ENCODE measurements at places on chromosomes 4 and X.

DNA sequence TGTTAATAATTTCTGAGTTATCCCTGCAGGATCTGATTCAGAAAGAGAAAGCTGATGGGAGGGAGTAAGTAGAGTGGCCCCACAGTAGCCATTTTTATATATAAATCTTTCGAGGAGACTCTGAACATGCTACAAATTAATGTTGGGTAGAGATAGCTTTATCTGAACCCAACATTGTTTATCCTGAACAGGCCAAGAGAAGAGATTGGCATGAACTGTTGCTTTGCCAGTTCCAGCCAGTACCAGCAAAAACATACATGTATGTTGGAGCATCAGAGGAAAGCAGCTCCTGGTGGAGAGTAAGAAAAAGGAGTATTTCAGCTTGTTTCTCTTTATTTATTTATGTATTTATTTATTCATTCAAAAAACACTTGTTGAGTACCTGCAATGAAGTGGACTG lies 1.6 kb downstream of the MAOA start:
- no peak for DNase-seq

- DNase-seq, result no peak
These were observed 43.2 kb downstream of the SCFD2 start for GRCh38 chr4:53322696-53323095.

DNA sequence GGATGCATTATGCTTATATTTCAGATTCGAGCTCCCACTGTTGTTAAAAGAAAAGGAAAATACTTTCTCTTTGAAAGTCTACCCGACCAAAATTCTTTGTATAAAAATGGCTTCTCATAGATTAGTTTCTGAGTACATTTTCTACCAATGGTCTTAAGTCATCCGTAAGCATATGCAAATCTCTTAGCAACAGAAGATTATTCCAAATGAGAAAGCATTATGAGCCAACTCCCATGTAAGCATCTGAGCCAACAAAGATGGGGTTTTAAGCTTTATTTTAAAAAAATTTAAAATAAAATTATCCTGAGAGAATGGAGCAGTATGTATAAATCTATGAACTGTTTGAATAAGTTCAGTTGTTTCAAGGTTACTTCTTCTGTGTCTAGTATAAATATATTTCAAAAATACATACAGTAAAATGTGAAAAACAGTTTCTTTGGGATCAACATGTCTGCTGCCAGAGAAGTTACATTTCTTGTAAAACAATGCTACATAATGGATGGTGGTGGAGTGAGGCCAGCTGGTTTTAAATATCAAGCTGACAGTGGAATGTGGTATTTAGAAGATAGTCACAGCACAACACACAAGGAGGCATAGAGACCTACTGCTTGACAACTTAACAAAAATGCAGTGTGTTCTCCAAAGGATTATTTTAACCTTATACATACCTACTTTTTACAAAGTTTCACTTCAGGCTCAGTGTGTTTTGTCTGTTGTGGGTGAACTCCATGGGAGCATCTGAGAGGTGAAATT lies 199.5 kb upstream of the DIPK2B start:
- DNase-seq, result no peak

DNA sequence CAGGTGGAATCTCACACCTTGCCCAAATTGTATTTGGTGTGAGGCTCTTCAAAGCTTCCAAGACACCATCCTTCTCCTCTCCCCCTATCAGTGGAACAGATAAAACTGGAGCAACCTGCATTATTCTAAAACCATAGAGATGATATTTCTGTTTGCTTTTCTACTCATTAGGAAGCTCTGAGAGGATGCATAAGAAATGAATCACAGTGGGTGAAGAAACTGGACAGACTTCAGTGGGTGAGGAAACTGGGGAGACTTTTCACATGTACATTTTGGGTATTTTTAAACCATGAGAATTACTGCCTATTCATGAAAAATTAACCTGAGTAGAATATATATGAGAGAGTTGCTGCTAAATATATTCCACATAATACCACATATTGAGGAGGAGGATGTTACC lies 16.4 kb downstream of the HAND2 start:
- no peak for DNase-seq

DNA sequence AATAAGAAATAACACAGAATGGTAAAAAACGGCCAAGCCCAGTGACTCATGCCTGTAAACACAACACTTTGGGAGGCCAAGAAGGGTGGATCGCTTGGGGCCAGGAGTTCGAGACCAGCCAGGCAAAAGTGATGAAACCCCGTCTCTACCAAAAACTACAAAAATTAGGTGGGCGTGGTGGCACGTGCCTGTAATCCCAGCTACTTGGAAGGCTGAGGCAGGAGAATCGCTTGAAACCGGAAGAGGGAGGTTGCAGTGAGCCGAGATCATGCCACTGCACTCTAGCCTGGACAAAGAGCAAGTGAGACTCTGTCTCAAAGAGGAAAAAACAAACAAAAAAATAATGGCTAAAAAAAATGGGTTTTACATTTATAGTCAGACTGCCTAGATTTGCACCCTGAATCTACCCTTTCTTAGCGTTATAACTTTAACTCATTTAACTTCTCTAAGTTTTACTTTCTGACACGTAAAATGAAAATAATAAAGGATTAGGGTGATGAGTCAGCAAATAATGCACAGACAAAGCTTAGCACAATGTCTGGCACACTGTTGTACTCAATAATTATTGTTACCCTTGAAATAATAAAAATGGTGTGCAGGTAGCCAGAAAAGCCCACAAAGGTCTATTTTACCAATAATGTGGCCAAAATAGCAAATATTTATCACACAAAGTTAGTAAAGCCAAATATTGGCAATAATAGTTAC lies 55.0 kb downstream of the ATP11C start:
- no peak for DNase-seq

DNA sequence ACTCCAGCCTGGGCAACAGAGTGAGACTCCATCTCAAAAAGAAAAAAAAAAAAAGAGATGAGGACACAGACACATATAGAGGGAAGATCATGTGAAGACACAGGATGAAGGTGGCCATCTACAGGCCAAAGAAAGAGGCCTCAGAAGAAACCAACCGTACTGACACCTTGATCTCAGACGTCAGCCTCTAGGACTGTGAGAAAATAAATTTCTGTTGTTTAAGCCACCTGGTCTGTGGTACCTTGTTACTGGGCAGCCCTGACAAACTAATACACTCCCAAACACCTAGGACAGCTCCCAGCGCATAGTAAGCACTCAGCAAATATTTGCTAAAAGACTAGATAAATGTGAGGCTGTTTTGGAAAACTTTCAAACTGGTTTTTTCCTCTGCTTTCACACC lies 59.2 kb upstream of the SMIM10 start:
- DNase-seq, result no peak

GRCh38 chr4:13626492-13627177 lies 890 bp downstream of the BOD1L1 start:
- peak; percentile 13 for DNase-seq

DNA sequence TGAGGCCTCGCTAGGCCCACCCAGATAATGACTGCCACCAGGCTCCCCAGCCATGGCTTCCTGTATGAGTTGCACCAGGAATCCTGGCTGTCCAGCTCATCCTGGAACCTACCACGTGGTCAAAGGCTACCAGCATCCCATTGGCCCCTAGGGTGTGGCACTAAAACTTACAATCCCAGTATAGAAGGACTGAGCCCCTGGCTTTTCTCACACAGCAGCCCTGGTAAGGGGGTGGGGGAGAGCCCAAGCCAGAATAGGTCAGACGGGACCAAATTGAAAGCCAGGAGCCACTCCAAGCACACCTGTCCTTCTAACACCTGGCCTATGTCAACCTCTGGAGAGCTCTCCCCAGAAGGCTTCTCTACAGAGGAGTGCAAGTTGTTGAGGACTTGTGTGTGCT lies 269.3 kb upstream of the AGTR2 start:
- DNase-seq, result no peak

DNA sequence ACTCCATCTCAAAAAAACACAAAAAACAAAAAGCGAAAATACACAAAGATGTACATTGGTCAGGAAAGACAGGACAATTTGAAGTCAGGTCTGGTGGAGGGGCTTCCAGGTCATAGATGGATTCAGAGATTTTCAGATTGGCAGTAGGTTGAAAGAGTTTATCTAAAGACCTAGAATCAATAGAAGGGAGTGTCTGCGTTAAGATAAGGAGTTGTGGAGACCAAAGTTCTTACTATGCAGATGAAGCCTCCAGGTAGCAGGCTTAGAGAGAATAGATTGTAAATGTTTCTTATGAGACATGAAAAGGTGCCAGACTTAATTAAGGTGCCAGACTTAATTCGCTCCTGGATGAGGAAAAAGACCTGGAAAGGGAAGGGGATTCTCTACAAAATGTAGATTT lies 6.9 kb upstream of the RPS3A start:
- no peak for DNase-seq

- DNase-seq, result peak; percentile 73
These were observed 39.3 kb upstream of the TXK start for GRCh38 chr4:48173056-48173991.

- DNase-seq, result peak; percentile 33
These were observed 206.0 kb downstream of the BCOR start for GRCh38 chrX:39891781-39892180.

DNA sequence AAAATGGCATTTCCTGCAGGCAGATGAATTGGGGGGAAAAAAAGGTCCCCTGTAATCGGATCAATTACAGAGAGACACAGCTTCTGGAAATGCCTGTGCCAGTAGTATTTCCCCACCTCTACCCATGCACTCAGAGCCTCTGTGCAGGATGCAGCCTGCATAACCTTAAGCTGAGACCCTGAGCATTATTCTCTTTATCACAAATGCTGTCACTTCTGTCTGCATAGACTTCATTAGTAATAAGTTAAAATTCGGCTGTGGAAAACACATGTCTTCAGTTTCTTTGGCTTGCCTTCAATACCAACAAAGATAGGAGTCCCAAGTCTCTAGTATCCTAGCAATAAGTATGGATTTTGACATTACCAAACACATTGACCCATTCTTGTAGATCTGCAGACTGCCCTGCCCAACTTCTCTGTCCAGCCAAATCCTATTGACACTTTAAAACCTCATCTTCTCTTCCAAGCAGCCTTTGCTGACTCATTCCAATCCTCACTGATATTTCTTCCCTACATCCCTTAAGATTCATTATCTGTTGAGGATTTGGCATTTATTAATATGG lies 70.8 kb downstream of the LUZP4 start:
- no peak for DNase-seq
